ENCODE measurements at places on chromosomes 13 and 19.

- DNase-seq = no peak
Measured at GRCh38 chr13:36133950-36134626, 2.9 kb upstream of the DCLK1 start.

DNA sequence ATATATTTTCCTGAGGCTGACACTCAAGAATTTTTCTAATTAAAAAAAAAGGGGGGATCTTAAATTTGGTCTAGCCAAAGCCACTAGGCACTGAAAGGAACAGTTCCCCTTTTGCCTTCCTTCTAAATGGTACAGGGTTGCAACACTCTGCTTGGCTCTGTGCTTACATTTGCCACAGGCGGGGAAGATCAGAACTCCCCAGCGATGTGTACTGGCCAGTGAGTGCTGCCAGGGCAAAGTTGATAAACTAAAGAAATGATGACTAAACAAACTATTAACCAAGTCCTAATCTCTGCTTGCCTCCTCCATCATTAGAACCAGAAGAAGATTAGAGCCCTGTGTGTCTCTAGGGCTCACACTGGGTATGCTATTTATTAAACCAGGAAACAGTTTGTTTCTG lies 75.3 kb upstream of the SCEL start:
- DNase-seq = no peak

- no peak for DNase-seq
Measured at GRCh38 chr19:34731019-34731829, 2.8 kb upstream of the ZNF181 start.

- no peak for DNase-seq
Measured at GRCh38 chr13:51643882-51644281, 59.6 kb downstream of the WDFY2 start.
